ENCODE measurements at places on chromosomes 5 and 9. TPM values are rescaled to one million over a fixed set of nuclear protein-coding genes. Genes with fewer than 3 reads are reported as not detected.

The GZMA gene
- 96.9 TPM for total RNA-seq

The ARHGEF37 gene
- 1.6 TPM for total RNA-seq

The FSTL4 gene
- total RNA-seq, result 2.1 TPM

The RNF183 gene
- not detected for total RNA-seq

The BARHL1 gene
- not detected for total RNA-seq

- no peak for DNase-seq
Measured at GRCh38 chr5:125112196-125112595, 365.8 kb upstream of the ZNF608 start.

DNA sequence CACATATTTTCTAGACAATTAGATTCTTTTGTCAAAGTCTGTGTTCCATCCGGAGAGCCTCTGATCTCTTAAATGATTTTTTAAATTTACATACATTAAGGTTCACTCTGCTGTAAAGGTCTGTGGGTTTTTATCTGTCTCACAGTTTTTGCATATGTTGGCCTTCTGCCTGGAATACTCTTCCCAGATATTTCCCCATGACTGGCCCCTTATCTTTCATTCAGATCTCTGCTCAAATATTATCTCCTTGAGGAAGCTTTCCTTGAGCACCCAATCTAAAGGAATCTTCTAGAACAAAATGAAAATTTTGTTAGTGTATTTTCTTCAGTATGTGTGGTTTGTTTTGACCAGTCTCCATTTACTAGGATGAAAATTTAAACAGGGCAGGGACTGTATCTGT is 26.3 kb downstream of the FAF2 start:
- DNase-seq, result no peak

GRCh38 chr5:3596857-3597166 is 1.2 kb downstream of the IRX1 start:
- no peak for DNase-seq

- no peak for DNase-seq
Measured at GRCh38 chr9:124409410-124409809, 5.8 kb downstream of the PSMB7 start.
